ENCODE measurements at places on chromosomes 1 and 21. TPM values are rescaled to one million over a fixed set of nuclear protein-coding genes. Genes with fewer than 3 reads are reported as not detected.

DNA sequence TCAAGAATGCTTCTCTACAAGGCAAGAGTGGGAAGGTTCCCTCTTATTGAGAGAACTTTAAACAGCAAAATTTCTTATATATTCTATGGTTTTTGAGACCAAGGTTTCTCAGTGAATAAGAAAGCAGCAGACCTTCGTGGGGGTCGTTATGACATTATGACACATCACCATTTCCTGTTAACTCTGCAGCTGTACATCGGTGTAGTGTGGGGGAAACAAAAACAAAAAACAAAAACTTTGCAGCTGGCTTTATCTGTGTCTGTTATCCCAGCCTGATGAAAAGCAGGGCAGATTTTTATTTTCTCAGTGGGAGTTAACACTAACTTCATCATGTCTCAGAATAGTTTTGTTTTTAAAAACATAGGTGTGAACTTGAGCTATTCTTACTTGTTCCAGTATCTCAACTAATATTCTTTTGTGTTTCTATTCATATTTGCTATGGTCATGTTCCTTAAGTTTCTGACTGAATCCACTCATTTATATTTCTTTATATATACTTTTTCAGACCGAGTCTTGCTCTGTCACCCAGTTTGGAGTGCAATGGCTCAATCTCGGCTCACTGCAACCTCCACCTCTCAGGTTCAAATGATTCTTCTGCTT, 2.1 kb downstream of the SDE2 start:
- H3K36me3 ChIP-seq, result peaks cover 12% of the 10 kb centered on the region
- DNase-seq, result no peak
- H3K27me3 ChIP-seq, result no peaks in the 10 kb centered on the region
- H3K4me3 ChIP-seq, result no peak overlapping the region
- H3K27ac ChIP-seq, result no peak overlapping the region

GRCh38 chr1:212760126-212760823, 31.3 kb downstream of the NSL1 start:
- H3K4me3 ChIP-seq, result no peak overlapping the region
- DNase-seq, result no peak
- no peak overlapping the region for H3K27ac ChIP-seq

Gene RIPK4
- 32.6 TPM for total RNA-seq

Gene TACSTD2
- total RNA-seq, result 502 TPM

Gene NECTIN4
- 12.8 TPM for total RNA-seq

DNA sequence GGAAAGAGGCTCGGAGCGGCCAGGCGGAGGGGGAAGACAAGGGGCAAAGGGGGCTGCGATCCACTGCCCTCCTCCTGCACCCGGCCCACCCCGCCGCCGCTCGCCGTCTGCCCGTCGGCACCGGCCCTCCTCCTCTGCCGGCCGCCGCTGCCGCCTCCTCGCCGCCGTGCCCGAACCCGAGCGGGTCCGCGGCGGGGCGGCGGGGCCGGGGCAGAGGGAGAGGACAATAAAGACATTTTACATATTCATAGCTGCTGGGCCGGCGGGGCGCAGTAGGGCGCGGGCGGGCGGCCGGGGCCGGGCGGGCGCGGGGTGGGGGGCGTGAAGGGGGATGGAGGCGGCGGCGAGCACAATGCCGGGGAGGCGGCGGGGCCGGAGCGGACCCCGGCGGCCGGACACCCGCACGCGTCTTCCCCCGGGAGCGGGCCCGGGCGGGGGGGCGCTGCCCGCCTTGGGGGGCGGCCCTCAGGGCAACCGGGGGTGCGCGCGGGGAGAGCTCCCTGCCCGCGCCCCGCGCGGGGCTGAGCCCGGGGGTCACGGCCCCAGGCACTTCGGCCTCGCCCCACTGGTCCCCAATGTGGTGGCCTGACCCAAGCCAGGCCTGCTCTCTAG, 546 bp downstream of the POU2F1 start:
- DNase-seq, result no peak
- peak overlapping the region; percentile 93 for H3K27ac ChIP-seq

GRCh38 chr1:1510912-1511532, 940 bp upstream of the ATAD3A start:
- H3K4me3 ChIP-seq, result peak overlapping the region; percentile 66
- H3K27me3 ChIP-seq, result no peaks in the 10 kb centered on the region
- H3K27ac ChIP-seq, result peak overlapping the region; percentile 88
- DNase-seq, result peak; percentile 70
- H3K36me3 ChIP-seq, result peaks cover 2% of the 10 kb centered on the region

GRCh38 chr1:216183454-216183853, 239.8 kb downstream of the USH2A start:
- no peak overlapping the region for H3K4me3 ChIP-seq
- peak; percentile 15 for DNase-seq
- no peaks in the 10 kb centered on the region for H3K27me3 ChIP-seq
- H3K27ac ChIP-seq, result no peak overlapping the region
- no peaks in the 10 kb centered on the region for H3K4me1 ChIP-seq
- no peaks in the 10 kb centered on the region for H3K36me3 ChIP-seq

DNA sequence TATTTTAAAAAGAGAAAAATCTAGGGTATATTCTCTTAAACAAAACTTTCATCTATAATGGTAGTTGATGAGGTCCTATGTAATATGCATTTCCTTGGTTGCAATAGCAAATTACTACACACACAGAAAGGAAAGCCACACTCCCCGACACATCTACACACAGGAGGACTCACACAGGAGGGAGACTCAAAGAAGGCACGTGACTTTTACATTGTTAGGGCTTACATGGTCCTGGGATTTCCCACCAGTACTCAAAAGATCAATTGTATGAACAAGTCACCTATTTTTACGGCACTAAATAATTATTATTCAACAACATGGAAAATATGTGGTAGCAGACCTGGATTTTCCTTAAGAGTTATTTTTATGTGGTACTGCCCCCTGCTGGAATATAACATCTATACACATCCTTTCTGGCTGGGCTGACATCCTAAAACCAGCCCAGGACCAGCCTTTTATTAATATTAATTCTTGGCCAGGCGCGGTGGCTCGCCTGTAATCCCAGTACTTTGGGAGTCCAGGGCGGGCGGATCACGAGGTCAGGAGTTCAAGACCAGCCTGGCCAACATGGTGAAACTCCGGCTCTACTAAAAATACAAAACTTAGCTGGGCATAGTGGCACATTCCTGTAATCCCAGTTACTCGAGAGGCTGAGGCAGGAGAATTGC, 33.9 kb upstream of the LGALS8 start:
- H3K27me3 ChIP-seq, result no peaks in the 10 kb centered on the region
- no peak overlapping the region for H3K4me3 ChIP-seq
- no peak for DNase-seq
- no peak overlapping the region for H3K27ac ChIP-seq
- H3K36me3 ChIP-seq, result no peaks in the 10 kb centered on the region
- H3K4me1 ChIP-seq, result no peaks in the 10 kb centered on the region

DNA sequence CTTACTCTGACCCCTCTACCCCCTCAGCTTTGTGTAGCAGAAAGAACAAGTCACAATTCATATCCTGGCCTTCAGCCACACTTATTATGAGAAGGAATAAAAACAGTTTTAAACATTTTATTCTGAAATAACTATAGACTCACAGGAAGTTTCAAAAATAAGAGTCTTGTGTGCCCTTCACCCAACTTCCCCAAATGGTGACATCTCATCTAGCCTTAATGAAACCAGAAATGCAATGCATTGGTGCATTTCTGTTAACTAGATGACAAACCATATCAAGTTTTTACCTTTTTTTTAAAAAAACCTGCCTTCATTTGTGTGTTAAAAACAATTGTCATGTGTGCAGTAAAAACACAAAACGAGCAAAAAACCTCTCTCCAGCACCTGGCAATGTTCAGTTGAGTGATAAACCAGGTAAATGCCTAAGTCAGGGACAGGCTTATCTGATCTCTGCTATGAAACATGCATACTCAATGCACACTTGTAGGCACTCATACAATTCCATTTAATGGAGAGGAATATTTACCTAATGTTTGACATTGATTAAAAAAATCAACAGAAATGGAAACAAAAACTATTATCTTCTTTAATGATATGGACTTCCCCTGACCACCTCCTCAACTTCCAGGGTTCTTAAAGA, 51.5 kb downstream of the SH3BGR start:
- H3K4me3 ChIP-seq, result no peak overlapping the region
- H3K36me3 ChIP-seq, result no peaks in the 10 kb centered on the region
- H3K4me1 ChIP-seq, result no peaks in the 10 kb centered on the region
- H3K27me3 ChIP-seq, result no peaks in the 10 kb centered on the region
- DNase-seq, result no peak

DNA sequence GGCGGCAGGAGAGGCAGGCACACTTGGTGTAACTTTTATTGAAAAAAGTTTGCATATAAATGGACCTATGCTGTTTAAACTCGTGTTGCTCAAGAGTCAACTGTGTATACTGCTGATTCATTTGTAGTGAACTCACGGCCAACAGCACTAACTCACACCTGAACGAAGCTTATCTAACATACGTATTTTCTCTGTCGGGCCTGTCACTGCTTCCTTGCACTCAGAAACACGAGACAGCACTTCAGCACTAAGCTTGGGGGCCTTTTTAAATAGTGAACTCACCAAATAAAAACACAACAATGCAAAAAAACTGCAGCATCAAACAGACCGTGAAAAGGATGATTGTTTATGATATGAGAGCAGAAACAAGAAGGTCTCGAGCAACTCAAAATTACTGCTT, 58.9 kb upstream of the NEK2 start:
- no peaks in the 10 kb centered on the region for H3K36me3 ChIP-seq
- H3K27me3 ChIP-seq, result no peaks in the 10 kb centered on the region
- H3K4me1 ChIP-seq, result no peaks in the 10 kb centered on the region
- H3K4me3 ChIP-seq, result no peak overlapping the region

Gene OPTC
- not detected for total RNA-seq

Gene SPRR2A
- total RNA-seq, result 0.60 TPM

GRCh38 chr1:240515505-240515904, 96.5 kb downstream of the GREM2 start:
- H3K4me1 ChIP-seq, result no peaks in the 10 kb centered on the region
- H3K36me3 ChIP-seq, result no peaks in the 10 kb centered on the region
- no peak for DNase-seq
- no peaks in the 10 kb centered on the region for H3K27me3 ChIP-seq

DNA sequence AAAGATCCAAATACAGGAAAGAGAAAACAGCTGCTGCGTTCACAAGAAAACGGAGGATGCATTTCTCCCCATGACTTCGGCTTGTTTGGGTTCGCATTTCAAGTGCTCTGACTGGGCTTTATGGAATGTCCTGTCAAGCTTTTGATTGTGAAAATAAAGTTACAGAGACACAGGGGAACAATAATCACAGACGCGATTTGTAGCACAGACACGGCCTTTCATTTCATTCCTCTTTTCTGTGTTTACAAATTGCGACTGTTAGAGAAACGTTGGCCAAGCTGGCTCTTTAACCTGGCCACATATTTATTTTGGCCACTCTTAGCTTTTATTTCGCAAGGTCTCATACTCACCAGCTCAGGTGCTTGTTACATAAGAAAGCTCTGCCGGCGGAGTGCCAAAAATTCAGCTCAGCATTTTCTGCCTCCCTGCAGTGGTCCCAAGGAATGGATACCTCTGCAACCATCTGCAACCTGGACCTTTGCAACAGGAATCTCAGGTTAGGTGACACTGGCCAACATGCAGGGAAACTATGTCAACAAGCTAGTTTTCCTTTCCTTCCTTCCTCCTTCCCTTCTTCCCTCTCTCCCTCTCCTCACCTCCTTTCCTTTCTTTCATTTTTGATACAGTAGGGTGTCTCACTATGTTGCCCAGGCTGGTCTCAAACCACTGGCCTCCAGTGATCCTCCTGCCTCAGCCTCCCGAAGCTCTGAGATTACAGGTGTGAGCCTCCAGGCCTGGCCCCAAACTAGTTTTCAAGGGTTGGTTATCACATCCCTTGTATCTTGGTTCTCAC, 58.2 kb upstream of the SLC45A1 start:
- peaks cover 7% of the 10 kb centered on the region for H3K4me1 ChIP-seq
- DNase-seq, result no peak
- no peaks in the 10 kb centered on the region for H3K27me3 ChIP-seq
- no peak overlapping the region for H3K4me3 ChIP-seq
- peak overlapping the region; percentile 99 for H3K27ac ChIP-seq
- H3K36me3 ChIP-seq, result no peaks in the 10 kb centered on the region

DNA sequence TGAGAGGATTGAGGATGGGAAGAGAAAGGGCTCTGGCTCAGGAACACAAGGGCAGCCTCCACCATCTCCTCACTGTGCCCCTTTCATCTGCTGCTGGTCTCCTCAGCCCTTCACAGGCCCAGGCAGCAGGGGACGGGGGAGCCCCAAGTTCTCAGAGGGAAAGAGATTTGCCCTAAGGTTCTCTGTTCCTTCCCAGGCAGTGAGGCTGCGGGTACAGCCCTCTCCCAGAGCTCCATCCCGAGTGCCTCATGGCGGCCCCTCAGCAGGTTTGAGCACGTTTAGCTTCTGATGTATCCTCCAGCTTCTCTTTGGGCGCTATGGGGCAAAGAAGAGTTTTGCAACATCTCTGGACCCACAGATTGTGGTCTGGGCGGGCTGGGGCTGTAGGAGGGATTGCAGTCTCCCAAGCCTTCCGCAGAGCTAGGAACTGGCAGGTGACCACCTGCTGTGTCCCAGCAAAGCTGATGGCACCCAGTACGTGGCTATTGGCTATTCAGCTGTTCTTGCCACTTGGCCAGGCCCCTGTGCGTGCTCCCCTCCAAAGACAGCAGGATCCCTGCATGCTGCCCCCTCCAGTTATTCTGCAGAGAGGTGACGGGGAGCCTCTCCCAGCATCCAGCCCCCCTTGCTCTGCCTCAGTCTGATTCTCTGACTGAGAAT, 10.1 kb downstream of the DISP3 start:
- DNase-seq, result no peak
- no peaks in the 10 kb centered on the region for H3K4me1 ChIP-seq
- no peaks in the 10 kb centered on the region for H3K27me3 ChIP-seq
